Fibroblast of skin of right quadriceps (primary cell): ENCODE measurements at places on chromosomes 1 and 21.

- DNase-seq = peak; percentile 72
Measured at GRCh38 chr1:210294999-210295745, 33.5 kb upstream of the HHAT start.

- DNase-seq = peak; percentile 51
Measured at GRCh38 chr1:197521118-197521739, 253.2 kb downstream of the CRB1 start.

DNA sequence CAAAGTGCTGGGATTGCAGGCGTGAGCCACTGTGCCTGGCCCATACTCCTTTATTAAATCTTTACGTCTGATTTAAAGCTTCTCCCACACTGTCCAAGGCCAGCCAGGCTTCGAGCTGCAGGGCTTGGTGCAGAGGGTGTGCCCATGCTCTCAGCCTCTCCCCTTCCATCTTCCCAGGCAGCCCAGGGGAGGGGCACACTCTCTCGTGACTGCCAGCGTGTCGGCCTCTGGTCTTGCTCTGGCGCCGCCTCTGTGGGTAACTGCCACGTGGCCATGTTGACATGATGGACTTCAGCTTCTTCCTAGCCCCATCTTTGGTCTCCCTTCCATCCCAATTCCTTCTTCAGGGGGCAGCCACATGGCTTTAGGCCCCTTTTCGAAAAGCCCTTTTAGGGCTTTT, 4.7 kb downstream of the GPR137B start:
- no peak for DNase-seq

- DNase-seq = peak; percentile 28
Measured at GRCh38 chr1:23664837-23665795, 26.5 kb upstream of the RPL11 start.

DNA sequence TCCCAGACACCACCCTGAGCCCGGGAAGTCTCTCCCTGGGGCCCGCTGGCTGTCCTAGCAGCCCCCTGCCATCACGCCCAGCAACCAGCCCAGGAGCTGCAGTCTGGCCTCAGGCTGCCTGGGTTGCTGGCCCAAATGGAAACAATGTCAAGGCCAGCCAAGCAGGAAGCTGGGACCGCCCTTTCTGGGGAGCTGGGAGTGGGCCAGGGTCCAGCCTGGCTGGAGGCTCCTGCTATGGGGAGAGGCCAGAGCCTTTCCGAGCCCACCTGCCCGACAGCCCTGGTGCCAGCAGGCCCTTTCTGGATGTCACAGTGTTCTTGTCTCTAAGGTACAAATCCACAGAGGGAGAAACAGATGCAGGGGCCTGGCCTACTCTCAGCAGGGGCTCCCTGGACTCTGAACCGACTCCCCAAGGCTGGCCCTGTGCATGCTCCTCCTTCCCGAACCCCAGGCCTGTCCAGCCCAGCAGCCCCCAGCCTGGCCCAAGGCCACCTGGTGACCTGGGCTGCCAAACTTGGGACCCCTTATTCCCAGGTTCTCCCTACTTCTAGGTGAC, 1.2 kb upstream of the MMEL1 start:
- no peak for DNase-seq

- DNase-seq = no peak
Measured at GRCh38 chr1:197213193-197213592, 54.9 kb upstream of the CRB1 start.

DNA sequence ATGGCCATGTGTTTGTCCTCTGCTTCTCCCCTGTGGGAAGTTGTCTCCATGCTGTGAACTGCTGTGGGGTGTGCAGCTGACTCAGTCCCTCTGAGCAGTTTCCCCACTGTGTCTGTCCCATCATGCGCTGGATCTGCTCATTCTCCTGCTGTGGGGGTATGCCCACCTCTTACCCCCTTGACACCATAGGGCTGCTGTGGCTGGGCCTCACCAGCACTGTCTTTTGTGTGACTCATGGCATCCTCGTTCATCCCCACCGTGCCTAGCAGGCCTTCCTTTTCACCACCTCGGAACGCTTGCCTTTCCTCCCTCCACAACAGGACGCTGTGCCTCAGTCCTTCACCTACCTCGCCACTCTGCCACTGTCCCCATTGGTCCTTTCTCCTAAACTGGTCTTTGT, 27.3 kb downstream of the VANGL2 start:
- no peak for DNase-seq

DNA sequence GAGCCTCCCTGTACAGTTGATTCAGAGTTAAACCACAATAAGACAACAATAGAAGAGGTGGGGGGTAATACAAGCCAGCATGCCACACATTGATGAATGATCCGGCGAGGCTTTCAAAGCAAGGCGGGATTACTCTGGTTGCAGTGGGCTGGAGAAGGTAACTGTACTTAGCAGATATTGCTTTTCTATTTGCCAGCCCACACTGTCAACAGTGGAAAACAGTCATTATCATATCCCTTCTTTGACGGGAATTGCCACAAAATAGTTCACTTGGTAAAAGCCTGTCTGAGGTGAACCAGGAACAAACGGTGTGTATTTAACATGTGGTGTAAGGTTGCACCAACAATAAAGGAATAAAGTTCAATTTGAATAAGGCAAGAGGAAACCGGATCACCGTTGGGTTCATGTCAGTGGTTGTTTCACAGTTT, 5.8 kb upstream of the KCNJ15 start:
- DNase-seq = no peak

- DNase-seq = no peak
Measured at GRCh38 chr1:233060461-233060994, 110.1 kb downstream of the NTPCR start.
